Bronchial epithelial cell (primary cell): ENCODE measurements at places on chromosomes 16 and 17.

DNA sequence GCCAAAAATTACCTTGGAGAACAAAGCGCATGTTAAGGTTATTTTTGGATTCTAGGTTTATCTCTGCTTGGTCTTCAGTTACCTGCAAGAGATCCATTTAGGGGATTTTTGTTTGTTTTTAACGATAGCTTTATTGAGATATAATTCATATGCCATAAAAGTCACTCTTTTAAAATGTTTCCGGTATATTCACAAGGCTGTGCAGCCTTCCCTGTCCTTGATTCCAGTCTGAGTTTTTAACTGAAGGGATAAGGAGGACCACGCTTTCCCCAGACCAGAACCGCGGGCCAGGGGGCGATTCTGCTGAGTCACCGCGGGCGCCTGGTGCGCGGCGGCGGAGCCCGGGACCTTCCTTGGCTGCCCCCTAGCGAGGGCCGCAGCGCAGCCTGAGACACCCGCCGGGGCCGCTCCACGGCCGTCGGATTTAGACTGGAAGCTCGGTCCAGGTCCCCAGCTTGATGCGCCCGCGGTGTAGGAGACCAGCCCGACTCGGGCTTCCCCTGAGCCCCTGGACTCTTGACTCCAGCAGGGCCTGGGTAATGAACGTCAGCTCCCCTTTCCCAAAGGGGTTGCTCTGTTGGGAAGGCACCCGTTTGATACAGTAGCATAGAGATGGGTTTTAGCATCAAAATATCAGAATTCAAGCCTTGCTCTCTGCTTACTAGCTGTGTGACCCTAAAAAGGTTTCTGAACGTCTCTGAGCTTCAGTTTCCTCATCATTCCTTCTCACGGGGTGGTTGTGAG, 50.0 kb upstream of the STH start:
- DNase-seq: peak; percentile 31

- peak; percentile 73 for DNase-seq
Observed at GRCh38 chr17:6789146-6789545, 13.1 kb downstream of the FBXO39 start.

DNA sequence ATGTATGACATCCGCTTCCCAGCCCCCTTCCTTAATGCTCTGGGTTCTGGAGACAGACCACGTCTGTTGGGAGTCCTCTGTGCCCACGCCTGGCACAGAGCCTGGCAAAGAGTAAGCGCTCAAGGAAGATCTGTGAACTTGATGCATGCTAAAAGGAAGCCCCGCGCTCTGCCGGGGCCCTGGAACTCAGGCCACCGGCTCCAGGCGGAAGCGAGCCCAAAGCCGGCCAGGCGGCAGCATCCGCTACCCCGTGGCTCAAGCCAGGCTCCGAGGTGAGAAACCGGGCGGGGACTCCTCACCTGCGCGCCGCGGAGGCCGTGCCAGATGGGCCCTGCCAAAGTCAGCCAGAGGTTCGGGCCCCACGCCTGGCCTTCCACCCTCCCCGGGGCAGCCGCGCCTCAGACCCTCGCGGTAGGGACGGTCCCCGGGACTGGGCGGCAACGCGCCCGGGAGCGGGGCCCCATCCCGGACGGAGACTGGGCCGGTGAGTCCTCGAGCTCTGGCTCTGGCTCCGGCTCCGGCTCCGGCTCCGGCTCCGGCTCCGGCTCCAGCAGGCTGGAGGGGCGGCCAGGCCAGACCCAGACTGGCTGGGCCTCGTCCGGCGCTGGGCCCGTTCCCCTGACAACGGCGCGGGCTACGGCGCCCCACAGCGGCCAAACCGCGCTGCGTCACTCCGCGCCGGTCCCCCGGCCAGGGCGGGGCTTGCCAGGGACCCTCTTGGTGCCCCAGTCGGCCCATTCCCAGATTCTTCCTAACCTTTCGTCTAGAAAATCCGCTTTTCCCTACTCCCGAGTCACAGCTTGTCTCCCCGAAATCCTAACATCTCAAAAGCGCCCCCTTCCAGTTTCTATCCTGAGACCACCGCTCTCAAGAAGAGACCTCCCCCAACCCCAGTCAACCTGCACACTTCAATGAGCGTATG, at the start of gene ZDHHC1:
Gene ZDHHC1, minus strand, starts transcription at position 606 of the 922 bp plus-strand sequence. CDS start 8,702 bp downstream, outside the sequence.
- peak; percentile 65 for DNase-seq

DNA sequence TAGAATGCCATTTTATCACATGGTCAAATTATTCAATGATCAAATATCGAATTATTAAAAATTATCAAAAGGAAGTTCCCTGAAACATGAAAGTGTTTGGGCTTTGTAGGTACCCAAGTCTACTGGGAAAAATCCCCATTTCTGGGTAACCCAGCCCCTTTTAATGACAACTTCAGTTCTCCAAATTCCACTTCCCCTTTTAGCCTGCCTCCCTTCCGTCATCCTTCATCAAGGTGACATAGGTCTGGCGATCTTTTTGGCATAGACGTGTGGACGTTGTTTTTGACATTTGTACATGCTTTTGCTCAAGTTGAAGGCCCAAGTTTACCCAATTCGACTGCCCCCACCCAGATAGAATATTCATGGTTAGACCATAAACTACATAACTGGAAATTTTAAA, 660.9 kb downstream of the MAF start:
- no peak for DNase-seq

DNA sequence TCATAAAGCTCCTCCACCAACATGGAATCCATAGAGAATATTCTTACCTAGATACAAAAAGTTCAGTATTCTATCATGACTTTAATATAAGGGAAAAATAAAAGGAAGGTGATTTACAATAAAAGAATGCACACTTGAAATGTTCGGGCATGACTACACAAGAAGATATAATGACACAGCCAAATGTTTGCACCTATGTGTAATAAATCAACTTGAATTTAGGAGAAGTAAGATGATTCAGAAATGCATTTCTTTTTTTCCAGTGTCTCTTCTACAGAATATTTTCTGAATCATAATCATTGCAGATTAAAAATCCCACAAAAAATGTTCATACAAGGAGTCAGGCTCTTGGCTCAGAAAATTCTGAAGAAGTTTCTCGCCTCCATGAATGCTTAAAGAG, 404.0 kb upstream of the HSBP1 start:
- DNase-seq: peak; percentile 96

DNA sequence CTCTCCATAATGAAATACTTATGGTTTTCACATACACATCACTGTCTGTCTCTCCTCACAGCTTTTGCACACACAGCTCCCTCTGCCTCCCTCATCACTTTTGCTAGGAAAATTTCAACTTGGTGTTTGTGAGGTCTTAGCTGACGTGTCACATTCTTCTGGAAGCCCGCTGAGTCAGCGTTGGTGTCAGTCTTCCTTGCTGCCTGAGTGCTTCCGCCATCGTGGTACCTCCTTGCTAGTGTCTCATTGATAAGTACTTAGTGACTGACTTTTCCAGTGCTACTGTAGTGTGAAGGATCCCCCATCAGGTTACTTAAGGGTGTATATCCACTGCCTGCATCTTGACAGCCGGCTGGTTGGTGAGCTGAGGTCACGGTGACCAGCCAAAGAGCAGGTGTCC, 33.5 kb downstream of the CA10 start:
- DNase-seq: no peak

DNA sequence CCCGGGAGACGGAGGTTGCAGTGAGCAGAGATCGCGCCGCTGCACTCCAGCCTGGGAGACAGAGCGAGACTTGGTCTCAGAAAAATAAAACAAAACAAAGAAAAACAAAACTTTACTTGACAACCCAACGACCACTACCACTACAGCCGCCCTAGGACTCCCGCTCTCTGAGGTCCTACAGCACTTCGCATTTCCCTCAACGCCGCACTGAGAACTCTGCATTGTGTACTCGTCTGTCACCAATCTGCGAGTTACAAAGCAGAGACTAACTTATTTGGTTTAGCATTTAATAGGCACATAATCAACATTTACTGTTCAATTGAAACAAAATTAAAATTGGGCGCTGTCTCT, 479 bp upstream of the ZNF207 start:
- DNase-seq: no peak

GRCh38 chr17:3846437-3847164, 555 bp upstream of the NCBP3 start:
- DNase-seq: no peak

DNA sequence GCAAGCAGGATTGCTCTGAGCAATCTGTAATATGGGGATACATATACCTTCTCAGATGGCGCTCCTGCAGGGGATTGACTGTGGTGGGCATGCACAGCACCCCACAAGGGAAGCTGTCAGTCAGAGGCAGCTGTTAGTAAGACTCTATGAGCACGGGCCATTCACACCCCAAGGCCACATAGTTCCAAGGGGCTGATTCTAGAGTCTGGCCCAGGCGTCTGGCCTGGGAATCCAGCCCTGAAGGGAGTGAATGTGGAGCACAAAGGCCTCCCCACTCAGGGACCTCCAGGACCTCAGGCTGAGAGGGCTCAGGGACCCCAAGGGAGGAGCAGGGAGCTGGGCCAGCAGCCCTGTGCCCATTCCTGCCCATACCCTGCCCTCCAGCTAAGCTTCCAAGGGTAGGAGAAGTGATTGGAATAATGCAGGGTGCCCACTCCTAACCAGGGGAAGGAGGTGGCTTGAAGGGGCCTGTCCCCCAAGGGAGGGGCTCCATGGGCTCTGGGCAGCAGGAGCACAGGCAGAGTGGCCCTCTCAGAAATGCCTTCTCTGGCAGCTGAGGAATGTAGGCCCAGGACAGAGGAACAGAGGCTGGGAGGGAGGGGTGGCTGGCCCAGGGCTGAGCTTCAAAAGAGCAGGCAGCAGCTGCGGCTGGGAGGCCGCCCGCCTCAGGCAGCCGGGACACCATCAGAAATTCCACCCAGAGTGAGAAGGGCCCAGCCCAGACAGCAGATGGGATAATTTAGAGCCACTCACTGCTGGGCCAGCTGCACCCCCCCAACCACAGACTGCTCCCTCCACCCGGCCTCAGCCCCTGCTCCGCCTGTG, 48.9 kb upstream of the MRPS23 start:
- no peak for DNase-seq

DNA sequence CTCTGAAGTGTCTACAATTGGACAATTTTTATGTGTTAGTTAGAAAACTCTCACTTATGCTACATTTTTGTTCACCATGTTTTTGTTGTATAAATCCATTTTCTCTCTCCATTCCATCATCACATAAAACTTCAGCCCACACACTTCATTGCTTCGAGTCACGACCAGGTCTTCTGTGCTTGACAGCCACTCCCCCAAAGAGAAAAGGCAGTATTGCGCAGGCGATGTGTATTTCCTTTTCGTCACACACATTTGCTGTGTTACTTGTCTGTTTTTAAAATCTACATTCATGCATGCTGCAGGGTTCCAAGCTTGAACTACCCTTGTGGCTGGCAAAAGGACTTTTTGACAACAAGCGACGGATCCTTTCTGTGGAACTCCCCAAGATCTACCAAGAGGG, 10.5 kb downstream of the GINS3 start:
- DNase-seq: no peak

- DNase-seq: no peak
Observed at GRCh38 chr17:77755410-77755963, 203.0 kb upstream of the TNRC6C start.

- no peak for DNase-seq
Observed at GRCh38 chr16:88982286-88983084, 5.5 kb upstream of the CBFA2T3 start.

DNA sequence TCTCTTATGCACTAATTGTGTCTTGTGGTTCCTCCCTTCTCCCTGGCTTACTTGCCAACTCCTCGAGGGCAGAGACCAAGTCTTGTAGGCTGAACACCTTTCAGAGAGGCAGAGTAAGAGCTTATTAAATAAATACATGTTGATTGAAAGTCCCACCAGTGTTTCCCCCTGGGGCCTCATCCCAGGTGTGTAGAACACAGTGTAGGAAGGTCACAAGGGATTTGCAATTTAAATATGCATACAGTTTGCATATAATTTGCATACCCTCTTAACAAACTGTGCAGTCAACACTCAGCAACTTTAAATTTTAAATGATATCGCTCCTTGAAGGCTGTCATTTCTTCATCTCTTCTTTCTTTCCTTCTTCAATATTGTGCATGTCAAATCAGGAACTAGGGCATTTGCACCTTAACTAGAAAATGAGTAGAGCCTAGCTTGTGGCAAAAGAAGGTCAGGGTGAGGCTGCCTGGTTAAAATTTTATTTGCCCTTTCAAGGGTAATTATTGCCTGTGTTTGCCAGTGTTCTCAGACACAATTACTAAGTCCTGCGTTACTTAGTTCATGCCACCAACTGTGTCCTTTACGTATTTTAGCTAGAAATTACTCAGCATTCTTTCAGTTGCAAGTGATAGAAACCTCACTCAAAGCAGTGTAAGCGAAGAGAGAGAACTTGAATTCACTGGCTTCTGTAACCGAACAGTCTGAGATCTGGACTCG, 465.7 kb downstream of the HAPSTR1 start:
- no peak for DNase-seq

- no peak for DNase-seq
Observed at GRCh38 chr17:13265311-13265710, 247.5 kb upstream of the ELAC2 start.

DNA sequence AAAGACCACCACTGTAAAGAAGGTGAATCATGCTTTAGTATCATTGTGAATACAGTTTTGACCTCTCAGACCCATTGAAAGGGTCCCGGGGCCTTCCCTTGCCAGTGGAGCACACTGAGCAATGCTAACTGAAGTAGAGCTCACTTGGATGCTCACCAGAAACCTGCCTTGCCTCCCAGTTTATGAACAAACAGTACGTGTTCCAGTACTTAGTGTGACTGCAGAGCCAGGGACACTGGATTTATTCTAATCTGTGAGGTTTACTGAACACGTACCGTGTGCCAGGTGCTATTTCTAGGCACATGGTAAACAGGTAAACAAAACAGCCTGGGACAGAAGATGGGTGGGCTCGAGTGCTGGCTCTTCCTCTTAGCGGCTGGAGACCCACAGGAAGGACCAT, 79.6 kb downstream of the FOXL1 start:
- DNase-seq: no peak

DNA sequence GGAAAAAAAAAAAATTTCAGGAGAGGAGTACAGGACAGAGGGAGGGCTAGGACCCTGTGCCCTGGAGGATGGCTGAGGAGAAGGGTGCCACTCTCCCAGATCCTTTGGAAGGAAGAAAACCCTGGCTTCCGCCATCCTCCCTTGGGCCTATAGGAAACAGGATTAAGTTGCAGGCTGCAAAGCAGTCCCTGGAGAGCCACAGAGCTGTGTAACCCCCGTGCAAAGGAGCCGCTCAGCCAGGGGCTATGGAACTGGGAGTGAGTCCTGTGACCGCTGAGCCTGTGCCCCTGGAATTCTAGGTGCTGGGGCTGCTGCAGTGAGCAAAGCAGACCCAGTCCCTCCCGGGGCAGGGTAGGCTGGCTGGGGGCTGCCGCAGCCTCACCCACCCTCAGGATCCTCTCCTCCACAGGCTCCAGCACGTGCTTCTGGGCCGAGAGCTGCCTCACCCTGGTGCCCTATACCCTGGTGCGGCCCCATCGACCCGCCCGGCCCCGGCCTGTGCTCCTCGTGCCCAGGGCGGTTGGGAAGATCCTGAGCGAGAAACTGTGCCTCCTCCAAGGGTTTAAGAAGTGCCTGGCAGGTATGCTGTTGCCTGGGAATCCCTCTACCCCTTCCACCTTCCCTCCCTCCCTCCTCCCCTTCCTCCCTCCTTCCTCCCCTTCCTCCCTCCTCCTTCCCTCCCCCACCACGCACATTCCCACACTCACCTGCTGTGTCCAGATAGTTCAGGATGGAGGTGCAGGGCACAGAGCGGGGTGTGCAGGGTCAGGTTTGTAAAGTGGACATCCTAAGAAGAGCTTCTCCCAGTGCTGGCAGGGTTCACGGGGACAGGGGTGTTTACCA, 15.3 kb downstream of the SGSH start:
- DNase-seq: no peak
